ENCODE measurements at places on chromosomes 1 and 21. TPM values are rescaled to one million over a fixed set of nuclear protein-coding genes. Genes with fewer than 3 reads are reported as not detected.

Gene F11R
- total RNA-seq, result 4.5 TPM

DNA sequence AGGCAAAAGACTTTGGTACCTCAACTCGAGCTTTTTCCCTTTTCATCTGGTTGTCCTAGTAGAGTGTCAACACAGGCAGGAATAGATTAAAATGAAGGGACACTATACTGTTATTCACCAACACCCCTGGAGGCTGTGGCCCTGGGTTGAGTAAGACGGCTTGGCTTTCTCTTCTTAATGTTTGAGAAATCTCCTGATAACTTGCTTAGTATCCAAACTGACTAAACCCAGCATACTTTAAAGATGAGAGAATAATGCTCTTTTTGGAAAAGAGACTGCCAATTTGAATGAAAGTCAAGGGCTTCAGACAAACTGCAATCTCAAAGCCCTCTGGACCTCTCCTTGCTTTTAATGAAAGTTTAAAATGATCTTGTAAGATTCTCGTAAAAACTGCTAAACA lies 2.6 kb upstream of the SLC30A1 start:
- no peak overlapping the region for H3K4me3 ChIP-seq
- peak overlapping the region; percentile 19 for H3K27ac ChIP-seq
- no peak for DNase-seq
- H3K27me3 ChIP-seq, result no peaks in the 10 kb centered on the region

Gene IL19
- total RNA-seq, result not detected

DNA sequence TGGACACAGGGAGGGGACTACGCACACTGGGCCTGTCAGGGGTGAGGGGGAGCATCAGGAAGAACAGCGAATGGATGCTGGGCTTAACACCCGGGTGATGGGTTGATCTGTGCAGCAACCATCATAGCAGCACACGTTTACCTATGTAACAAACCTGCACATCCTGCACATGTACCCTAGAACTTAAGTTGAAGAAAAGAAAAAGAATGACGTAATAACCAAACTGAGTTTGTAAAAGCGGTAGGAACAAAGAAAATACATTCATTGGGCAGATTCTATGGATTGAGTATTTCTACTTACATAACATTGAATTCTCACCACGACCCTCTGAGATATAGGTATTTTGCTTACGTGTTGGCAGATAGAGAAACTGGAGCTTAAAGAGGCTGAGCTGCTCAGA lies 468.4 kb downstream of the TTLL7 start:
- H3K4me3 ChIP-seq, result no peak overlapping the region
- H3K27me3 ChIP-seq, result no peaks in the 10 kb centered on the region
- no peak overlapping the region for H3K27ac ChIP-seq
- H3K36me3 ChIP-seq, result no peaks in the 10 kb centered on the region

DNA sequence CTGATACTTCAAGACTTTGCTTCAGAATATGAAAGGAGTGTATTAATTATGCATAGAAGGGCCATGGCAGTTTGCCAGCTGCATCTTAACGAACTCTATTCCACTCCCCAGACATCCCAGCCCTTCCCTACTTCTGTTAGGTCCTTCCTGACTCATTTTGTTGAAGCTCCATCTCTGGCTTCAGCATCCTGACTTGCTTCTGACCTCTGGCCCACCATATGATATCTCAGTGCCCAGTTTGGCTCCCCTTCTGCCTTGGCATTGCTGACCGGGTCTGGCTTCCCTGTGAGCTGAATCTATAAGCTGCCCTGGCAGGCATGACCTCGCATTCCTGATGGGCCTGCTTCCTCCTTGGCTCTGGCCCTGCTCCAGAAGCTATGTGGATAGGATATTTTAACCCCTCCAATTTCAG lies 27.6 kb upstream of the ARHGAP29 start:
- H3K36me3 ChIP-seq, result no peaks in the 10 kb centered on the region
- H3K27me3 ChIP-seq, result no peaks in the 10 kb centered on the region
- no peak overlapping the region for H3K27ac ChIP-seq

- no peak overlapping the region for H3K4me3 ChIP-seq
- H3K36me3 ChIP-seq, result no peaks in the 10 kb centered on the region
- no peak for DNase-seq
- H3K27ac ChIP-seq, result no peak overlapping the region
Observed at GRCh38 chr21:42252778-42253340, 33.9 kb downstream of the ABCG1 start.

GRCh38 chr1:29392486-29393450 lies 156.4 kb downstream of the PTPRU start:
- H3K4me1 ChIP-seq, result no peaks in the 10 kb centered on the region
- no peaks in the 10 kb centered on the region for H3K27me3 ChIP-seq
- peak; percentile 24 for DNase-seq
- H3K4me3 ChIP-seq, result no peak overlapping the region
- H3K36me3 ChIP-seq, result no peaks in the 10 kb centered on the region

Gene GSTM5
- not detected for total RNA-seq

- peaks cover 58% of the 10 kb centered on the region for H3K27me3 ChIP-seq
- DNase-seq, result no peak
- H3K36me3 ChIP-seq, result no peaks in the 10 kb centered on the region
Observed at GRCh38 chr1:21667348-21668231, 1.6 kb downstream of the RAP1GAP start.

- 0 out of 2 replicates have a peak, but pooled peaks cover 6% of the 10 kb centered on the region for H3K4me1 ChIP-seq
- H3K36me3 ChIP-seq, result no peaks in the 10 kb centered on the region
- no peak for DNase-seq
- H3K27me3 ChIP-seq, result no peaks in the 10 kb centered on the region
Observed at GRCh38 chr1:76080552-76081079, 6.1 kb downstream of the ST6GALNAC3 start.

DNA sequence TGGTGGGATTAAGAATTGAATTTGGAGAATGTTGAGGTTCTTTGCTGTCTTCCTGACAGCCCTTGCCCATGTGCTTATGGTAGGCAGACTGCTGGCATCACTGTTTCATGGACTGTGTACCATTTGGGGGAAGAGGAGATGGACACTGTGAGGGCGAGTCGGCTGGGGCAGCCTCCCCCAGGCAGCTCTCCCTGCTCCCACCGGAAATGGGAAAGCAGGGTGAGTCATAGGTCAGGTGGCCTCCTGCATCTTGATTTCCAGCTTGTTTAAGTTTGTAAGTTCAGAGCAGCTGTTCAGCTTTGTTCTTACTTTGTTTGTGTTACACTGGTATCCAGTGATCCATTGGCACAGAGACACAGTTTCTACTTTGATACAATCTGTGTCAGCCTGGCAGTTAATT lies 87.2 kb upstream of the CNIH3 start:
- H3K27ac ChIP-seq, result peak overlapping the region; percentile 47
- H3K4me1 ChIP-seq, result peaks cover 34% of the 10 kb centered on the region
- peak; percentile 86 for DNase-seq
- no peak overlapping the region for H3K4me3 ChIP-seq
- H3K27me3 ChIP-seq, result no peaks in the 10 kb centered on the region
- no peaks in the 10 kb centered on the region for H3K36me3 ChIP-seq

Gene BSND
- not detected for total RNA-seq

DNA sequence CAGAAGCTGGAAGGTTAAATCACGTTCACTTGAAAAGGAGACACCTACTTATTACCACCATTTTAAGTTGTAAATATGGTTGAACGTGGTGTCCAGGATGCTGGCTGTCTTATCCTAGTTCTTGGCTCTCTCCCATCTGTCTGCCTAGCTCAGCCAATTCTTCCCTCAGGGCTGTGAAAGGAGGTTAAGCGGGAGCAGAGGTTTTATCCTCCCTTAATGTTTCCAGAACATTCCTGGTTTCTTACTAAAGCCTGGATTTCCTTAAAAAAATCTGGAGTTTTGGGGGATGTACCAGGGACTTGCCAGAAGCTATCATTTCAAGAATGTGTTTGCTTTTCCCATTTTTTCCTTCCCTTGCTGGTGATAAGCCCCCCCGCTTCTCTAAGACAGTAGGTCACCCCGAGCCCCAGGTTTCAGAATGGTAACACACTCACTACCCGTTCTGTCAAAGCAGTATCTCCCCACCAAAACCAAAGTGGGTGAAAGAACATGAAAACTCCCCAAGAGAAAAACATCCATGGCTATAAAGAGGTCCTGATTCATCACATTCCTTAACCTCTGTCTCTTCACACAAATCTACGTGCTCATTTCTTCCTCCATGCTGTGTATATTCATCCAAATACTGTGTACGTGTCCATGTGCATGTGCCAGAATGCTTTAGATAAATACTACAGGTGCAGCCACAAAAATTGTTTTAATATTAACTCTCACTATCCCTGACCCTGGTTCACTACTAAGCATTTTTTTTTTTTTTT lies 114.7 kb downstream of the MAP3K21 start:
- H3K27ac ChIP-seq, result no peak overlapping the region
- H3K27me3 ChIP-seq, result no peaks in the 10 kb centered on the region
- no peaks in the 10 kb centered on the region for H3K36me3 ChIP-seq
- no peaks in the 10 kb centered on the region for H3K4me1 ChIP-seq
- DNase-seq, result no peak
